Hematopoietic multipotent progenitor cell (in vitro differentiated cells): ENCODE measurements at places on chromosomes 2 and 18. TPM values are rescaled to one million over a fixed set of nuclear protein-coding genes. Genes with fewer than 3 reads are reported as not detected.

DNA sequence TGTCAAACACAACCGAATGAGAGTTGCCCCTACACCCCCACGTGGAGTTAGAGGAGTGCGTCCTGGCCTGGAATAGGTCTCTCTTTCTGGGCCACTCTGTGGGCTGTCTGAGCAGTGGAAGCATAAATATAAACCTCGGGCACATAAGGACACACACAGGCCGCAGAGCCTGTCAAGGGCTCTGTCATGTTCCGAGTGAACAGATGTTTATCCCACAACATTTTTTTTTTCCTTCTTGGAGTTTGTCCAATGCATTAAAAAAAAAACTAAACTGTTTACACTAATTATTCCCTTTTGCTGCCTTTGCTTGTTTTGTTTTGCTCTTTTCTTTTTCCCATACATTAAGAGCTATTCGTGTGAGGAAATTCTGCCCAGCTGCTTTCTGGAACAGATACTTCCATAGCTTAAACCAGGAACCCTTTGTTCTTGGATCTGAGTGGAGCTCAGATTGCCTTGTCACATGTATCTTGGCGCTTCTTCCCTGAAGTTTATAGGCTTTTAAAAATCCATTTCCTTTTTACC, 228.3 kb upstream of the FOSL2 start:
- DNase-seq: no peak

DNA sequence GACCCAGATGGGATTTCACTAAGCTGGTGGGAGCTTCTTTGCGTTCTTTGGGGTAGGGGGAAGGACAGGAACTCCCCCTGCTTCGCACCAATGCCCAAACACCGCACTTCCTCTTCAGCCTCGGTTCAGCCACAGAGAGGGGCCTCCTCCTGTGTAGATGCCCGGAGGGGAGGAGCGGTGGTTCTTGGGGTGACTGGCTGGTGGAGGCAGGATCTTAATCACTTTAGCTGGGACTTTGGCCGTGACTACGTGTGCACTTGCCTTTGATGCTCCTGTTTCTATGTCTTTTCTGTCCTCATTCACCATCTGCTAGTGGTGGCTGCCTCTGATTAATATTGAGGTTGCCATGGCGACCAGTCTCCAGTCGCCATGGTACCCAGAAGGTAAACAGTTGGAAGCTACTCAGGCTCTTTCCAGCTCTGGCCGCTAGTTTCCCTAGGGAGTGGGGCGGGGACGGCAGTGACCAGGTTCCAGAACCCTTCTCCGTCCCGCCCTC, 1.9 kb downstream of the CNGA3 start:
- peak; percentile 7 for DNase-seq

DNA sequence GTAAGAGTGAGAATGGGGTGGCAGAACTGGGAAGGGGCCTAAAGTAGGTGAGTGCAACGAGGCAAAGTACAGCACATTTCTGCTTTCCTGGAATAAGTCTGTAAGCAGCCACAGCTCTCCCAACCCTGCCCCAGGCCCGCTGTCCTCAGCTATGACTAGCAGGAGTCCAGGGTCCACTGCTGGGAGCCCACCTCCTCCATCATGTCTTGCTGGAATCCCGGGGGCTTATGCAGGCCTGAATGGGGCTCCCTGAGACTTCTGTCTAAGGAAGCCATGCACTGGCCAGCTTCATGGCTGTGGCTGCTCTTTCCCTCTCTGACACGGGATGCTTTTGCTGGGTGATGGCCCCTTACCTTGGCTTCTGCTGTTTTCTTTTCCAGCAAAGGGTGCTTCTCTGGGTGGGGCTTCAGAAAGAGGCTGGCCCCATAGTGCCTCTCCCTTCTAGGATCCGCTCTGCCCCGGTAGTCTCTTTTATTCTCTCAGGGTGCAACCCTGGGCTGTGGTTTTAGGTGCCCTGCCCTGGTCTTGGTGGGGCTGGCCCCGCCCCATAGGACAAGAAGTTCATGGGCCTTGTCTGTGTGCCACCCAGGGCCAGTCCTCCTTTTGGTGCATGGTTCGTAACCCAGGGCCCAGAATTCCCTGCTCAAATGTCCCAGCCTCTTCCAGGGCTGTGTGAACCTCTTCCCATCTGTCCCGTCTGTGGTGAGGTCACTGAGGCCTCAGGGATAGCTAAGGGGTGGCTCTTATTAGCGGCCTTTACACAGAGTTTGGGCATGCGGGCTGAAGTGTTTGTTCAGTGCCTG, 33.8 kb upstream of the POLE4 start:
- no peak for DNase-seq

- DNase-seq: no peak
Observed at GRCh38 chr2:185771396-185771795, 32.8 kb downstream of the FSIP2 start.

DNA sequence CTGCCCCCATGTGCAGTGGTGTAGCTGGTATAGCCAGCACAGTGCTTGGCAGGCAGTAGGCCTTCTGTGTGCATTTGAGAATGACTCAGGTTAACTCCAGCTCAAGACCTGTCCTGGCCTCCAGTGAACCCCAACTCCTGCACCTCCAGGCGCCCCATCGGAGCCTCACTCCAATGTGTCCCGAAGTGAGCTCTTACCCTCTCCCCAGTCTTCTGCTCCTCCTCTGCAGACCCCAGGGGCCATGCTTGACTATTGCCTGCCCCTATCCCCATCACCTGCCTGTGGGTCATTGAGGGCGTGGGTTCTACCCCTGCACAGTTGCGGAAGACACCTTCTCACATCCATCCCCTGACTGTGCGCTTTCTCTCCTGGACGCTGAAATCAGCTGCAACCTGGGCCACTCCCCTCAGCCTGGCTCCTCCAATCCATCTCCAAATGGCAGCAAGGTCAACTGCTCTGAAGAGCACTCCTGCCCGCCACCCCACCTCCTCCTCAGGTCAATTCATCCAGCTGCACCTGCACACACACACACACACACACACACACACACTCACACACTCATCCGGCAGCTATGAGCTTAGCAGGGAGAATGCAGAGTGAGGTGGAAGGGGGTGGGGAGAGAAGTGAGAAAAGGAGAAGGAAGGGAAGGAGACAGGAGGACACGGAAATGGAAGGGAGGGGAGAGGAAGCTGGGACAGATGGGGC, 130.3 kb upstream of the GLI2 start:
- DNase-seq: no peak

DNA sequence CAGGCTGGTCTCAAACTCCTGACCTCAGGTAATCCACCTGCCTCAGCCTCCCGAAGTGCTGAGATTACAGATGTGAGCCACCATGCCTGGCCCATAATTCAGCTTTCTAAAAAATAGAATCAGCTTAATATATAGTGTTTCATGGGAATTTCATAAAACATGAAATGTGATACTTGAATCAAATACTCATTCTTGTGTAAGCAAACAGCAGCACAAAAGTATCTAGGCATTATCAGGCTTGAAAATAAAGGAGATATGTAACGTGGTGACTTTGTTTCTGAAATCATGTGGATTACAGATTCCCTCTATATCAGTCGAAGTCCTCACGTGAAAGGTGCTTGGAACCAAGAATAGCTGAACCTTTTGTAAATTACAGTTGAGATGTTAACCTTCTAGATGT, 229.1 kb downstream of the FHOD3 start:
- DNase-seq: no peak

GRCh38 chr18:9417073-9417851, 58.1 kb upstream of the RALBP1 start:
- no peak for DNase-seq

DNA sequence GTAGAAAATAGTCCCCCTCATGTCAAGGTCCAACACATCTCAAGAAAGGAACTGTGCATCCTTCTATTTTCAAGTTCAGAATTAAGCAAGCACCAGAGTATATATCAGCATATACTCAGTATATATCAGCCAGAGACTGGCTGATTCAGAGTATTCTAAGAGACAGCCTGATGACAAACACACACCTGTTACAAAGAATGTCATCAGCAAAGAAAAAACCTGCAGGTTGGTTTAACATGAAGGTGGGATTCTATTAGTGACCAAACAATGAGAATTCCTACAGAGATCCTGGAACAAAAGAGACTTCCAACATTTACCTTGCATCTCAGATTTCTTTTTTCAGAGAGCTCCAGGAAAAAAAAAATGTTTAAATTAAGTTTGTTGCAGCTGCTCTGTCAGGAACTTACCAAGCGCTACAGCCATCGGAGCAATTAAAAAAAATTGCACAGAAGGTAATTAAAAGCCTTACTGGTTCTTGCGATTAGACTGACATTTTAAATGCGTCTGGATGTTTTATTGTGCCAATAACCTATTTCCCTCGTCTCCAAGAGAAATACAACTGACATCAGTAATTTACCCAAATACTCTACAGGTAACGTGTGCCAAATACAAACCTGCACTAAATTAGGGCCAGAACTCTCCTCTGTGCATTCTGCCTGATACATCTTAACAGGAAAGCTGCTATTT, 218.1 kb downstream of the HNMT start:
- no peak for DNase-seq

DNA sequence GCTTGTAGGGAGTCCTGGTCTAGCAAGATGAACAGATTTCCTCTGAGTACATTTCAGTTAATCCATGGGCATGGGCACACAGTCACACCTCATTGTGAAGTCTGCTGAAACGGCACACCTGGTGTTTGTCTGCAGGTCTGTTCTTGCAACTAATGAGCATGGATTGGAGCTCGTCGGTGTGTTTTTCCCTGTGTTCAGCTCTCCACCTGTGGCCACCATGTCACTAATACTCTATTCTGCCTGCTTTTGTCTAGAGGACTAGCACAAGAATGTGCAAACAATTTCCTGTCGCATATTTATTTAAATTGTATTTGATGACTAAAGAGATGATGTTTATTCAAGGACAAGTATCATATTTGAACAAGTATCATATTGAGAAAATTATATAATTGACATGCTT, 24.5 kb upstream of the PPP4R1 start:
- DNase-seq: no peak

- no peak for DNase-seq
Observed at GRCh38 chr2:176514276-176514675, 245.0 kb downstream of the MTX2 start.

- DNase-seq: no peak
Observed at GRCh38 chr2:218261423-218262236, 815 bp downstream of the GPBAR1 start.

Gene TMEM178A
- 0.81 TPM for total RNA-seq

Gene C2orf66
- 0.27 TPM for total RNA-seq

Gene CNTNAP5
- total RNA-seq: 0.27 TPM

Gene LYPD6B
- 0.81 TPM for total RNA-seq
